LHCN-M2 (cell line): ENCODE measurements at places on chromosomes 2 and 18. TPM values are rescaled to one million over a fixed set of nuclear protein-coding genes. Genes with fewer than 3 reads are reported as not detected.

Gene CFC1
- not detected in 2 replicates for total RNA-seq

Gene GPR45
- total RNA-seq, result not detected in 2 replicates

Gene CHPF
- total RNA-seq, result 246 and 264 TPM in 2 replicates

Gene FSHR
- total RNA-seq, result not detected in 2 replicates

Gene OTX1
- total RNA-seq, result 0.11 and 2.6 TPM in 2 replicates

Gene AGXT
- total RNA-seq, result not detected in 2 replicates

Gene CAPG
- total RNA-seq, result 156 and 172 TPM in 2 replicates

Gene ASIC4
- not detected in 2 replicates for total RNA-seq

Gene TDRD15
- not detected in 2 replicates for total RNA-seq

DNA sequence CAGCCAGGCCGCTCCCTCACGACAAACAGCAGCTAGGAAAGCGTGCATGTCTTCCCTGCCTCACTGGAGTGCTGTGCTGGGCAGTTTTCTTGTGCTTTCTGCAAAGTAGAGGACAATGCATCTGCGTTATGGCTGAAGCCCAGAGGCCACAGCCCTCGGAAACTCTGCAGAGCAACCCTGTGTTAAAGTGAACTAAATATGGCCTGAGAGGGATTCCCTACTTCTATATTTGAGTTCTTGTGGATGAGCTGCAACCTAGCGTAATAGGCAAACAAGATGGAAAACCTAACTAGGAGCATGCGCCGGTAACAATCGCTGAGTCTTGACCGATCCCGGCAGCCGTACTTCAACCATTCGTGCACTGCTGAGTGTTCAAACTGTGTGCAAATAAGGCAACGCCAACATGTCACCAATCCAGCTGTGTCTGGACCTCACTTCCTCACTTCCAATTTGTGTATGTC lies 471.9 kb upstream of the HS6ST1 start:
- DNase-seq, result no peak

GRCh38 chr2:205574001-205574400 lies 108.3 kb upstream of the NRP2 start:
- no peak for DNase-seq

GRCh38 chr2:71937396-71937795 lies 210.3 kb downstream of the CYP26B1 start:
- DNase-seq, result peak; percentile 61

- DNase-seq, result no peak
Measured at GRCh38 chr2:80365762-80366161, 61.2 kb upstream of the LRRTM1 start.

DNA sequence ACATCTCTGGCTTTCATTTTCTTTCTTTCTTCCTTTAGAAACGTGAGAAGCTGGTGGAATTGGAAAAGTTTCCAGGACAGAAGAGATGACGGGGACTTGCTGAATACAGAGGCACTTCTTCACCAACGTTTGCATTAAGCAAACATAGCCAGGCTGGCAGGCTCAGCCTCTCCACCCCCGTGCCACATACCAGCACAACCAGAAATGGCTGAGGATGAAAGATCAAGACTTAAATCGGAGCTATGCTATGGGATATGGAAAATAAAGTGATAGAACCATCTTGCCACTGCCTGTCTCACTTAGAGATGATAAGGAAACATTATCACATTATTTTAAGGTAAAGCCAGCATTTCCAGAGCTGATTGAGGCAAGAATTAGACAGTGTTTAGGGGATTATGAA lies 483.3 kb downstream of the BCL11A start:
- DNase-seq, result no peak

GRCh38 chr18:23765931-23766330 lies 76.7 kb downstream of the LAMA3 start:
- no peak for DNase-seq

DNA sequence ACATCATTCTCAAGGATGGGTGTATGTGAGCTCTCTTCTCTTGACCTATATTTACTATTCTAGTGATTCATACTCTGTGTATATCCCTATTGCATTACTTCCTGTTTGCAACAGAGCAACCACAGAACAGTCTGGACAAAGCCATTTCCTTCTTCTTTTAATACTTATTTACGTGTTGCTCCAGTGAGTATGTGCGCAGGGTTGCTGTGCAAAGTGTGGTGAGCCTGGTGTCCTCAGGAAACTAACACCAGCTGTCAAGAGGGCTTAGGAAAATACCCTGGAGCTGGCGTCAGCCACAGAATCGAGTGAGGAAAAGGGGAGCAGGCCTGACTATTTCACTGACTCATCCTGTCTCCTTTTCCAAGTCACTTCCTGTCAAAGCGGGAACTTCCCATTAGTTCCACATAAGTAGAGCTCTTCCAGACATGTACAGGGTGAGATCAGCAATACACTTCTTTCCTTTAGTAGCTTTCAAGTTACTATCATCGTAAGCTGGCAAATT lies 214.1 kb upstream of the COPS8 start:
- DNase-seq, result peak; percentile 99

DNA sequence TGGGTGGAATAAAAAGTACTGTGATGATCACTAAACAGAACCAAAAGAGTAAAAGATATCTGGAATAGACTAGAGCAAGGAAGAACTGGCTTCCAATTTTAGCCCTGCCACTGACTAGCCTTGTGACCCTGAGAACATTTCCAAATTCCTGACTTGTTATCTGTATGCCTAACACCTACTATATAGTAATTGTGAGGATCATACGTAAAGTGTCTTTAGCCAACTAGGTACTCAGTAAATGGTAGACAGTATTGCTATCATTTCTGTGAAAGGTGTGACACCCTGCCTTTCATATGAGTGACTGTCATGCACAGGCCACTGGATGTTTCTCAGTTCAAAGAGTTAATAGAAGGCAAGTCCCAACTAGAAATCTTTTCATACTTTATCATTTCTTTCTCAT lies 29.8 kb downstream of the CYTIP start:
- DNase-seq, result no peak

DNA sequence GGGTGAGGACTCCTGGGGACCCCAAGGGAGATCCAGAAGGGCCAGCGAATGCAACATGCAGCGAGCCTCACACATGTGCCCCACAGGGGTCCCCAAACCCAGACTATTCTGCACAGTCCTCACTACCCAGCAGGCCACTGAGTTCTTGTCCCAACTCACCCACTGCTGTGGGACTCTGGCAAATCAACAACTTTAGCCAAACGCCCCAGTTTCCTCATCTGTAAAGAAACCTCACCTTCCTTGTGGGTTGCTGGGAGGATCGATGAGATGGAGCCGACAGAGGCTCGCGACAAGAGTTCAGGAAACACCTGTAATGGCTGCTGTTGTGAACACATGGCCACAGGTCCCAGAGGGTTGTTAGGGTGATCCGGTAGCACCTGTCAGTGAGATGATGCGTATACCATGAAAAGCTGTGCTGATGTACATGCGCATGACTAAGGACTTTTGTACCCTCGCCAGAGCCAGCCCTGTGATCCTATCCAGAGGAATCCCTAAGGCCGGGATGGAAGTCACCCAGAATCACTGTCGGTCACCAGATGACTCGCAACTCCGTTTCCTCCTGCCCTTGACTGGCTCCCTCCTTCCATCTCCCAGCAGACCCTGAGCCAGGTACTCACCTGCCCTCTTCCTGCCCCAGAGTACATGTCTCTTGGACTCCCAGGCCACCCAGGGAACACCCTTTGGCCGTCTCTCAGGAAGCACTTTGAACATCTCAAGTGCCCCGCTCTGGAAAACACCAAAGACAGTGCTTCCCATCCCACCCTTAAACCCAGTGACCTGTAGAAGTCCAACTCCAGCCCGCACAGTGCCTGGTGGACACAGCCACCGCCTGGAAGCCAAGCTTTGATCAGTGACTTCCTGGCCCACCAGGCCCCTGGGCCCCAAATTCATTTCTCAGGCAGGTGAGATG lies 103.3 kb upstream of the ID2 start:
- DNase-seq, result no peak

DNA sequence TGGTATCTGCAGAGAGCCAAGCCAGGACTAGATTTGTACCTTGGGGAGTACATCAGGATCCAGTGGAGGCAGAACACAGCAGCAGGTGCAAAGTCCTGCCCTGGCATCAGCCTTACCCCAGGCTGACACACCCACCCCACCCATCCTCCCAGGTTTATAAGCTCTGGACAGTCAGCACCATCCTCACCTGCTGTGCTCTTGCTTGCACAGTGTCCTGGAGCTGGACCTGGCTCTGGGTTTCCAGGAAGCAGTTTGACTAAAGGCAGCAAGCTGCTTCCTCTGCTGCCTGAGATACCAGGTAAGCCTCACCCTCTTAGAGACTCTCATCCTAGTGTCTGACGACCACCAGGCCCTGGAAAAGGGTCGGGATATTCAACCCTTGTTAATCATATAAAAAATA lies at the start of gene SULT1C3:
Gene SULT1C3, plus strand, starts transcription at position 183 of the 400 bp plus-strand sequence. CDS start 7,227 bp downstream, outside the sequence.
- no peak for DNase-seq

DNA sequence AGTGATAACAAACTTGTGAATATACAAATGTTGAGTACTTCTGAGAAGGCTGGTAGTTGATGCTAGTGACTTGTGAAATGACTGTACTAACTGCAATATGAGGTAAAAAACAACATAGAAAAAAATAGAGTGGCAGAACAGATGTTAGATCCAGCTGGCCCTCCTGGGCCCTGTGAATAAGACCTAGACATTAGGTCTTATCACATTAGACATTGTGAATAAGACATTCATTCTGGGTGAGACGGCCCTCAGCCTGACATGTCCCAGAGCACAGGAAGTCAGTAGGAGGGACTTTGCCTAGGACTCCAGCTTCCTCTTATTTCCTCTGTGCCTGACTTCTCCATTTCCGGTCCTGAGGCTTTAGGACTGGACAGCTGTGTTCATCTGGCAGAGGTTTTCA lies 22.9 kb downstream of the DOK1 start:
- peak; percentile 92 for DNase-seq

DNA sequence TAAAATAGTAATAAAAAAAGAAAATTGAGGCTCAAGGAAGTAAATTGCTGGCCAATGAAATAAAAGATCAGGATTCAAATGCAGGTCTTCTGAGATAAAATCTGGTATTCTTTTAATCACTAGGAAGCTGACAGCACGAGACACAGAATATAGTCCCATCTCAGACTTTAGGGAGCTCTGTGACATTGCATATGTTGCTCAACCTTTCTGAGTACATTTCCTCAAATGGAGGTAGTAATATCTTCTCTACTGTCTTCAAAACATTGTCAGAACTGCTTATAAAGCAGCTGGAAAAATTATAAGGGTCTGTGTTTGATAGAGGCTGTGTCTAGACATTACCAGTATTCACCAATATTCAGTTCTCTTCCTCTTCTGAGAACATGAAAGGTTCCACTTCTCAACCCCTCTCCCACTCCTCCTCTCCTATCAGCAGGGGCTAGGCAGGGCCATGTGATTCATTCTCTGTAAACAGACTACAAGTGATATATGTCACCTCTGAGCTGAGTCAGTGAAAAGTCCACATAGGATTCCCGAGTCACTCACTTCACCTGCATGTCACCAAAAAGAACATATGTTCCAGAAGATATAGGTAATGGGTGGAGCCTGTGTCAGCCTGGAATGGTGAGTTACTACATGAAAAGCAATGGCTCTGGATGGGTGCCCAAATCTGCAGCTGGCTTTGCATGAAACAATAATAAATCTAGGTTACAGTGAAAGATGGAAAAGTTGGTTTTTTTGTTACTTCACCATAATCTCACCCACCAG lies 7.1 kb downstream of the KCNE4 start:
- peak; percentile 53 for DNase-seq

DNA sequence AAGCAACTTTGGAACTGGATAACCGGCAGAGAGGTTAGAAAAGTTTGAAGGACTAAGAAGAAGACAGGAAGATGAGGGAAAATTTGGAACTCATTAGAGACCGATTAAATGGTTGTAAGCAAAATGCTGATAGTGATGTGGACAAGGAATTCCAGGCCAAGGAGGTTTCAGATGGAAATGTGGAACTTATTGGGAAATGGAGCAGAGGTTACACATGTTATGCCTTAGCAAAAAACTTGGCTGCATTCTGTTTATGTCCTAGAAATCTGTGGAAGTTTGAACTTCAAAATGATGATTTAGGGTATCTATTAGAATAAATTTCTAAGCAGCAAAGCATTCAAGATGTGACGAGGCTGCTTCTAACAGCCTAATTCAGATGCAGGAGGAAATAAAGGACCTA lies 675.1 kb upstream of the SYT4 start:
- DNase-seq, result no peak

DNA sequence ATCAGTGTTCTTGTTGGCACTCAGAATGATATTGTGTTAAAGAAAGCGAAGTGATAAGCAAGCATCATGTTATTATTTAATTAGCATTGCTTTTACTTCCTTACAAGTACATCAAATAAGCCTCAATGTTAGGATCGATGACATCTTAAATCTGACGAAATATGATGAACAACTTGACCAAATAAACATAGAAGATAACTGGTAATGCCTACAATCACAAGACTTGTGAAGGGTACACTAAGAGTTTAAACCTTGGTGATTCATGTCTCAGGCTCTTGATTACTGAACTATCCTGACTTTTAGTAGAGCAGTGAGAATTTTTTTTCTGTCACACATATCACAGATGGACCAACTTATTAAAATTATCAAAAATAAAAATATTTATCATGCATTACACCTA lies 500.8 kb upstream of the ZEB2 start:
- DNase-seq, result peak; percentile 35

DNA sequence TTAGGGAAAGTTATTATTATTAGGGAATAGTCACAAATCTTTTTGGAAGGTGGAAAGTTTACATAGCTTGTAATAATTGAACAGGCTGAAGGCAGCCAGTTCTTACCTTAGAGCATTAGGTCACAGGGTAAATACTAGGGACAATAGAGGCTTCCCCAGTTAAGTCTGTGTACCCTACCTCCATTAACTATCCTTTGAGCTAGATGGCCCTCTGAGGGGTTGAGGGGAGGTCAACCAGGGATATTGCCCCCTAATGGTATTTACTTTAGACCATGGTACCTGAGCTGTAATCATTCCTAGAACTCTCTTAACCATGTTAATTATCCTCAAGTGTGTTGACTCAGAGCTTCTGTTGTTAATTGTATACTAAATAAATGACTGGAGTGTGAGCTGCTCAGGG lies 120.5 kb upstream of the SCN7A start:
- no peak for DNase-seq

- DNase-seq, result no peak
Measured at GRCh38 chr2:33719067-33719466, 120.0 kb upstream of the FAM98A start.

DNA sequence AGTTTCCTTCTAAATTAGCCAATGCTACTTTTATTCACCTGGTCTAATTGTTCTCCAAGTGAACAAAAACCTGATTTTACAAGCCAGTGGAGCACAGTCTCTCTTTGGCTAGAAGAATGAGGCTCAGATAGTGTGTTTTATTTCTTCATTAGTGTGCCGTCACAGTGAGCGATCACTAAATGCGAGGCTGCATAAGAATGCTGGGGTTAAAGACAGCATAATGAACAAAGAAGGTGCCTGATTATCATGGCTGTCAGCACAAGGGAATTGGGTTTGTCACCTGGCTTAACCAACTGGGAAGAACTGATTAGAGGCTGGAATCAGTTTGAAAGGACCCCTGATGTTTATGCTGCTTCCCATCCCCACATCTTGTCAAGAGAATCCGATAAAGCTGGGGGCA lies 76.4 kb downstream of the EPHA4 start:
- no peak for DNase-seq

DNA sequence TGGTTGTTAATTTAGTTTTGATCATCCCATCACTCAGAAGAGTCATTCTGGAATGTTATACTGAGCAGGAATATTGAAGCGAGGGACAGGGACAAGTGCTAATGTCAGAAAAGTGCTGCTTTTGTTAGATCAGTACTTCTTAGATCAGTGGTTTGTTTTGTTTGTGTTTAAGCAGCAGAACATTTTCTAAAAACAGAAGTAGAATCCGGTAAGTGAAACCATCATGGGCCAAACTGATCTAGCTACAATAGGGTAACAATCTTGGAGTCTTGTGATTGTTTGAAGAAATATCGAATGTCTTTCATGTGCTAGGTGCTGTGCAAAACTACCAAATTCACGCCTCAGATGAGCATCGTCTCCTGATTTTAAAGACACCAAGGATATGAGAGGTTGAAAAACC lies 45.1 kb upstream of the SEC11C start:
- DNase-seq, result no peak
